ENCODE measurements at places on chromosomes 13 and 19. TPM values are rescaled to one million over a fixed set of nuclear protein-coding genes. Genes with fewer than 3 reads are reported as not detected.

- DNase-seq: no peak
These were observed 26.3 kb upstream of the ZNF83 start for GRCh38 chr19:52664461-52664860.

Gene FLT3LG
- total RNA-seq: 1.9 TPM

- DNase-seq: no peak
These were observed 61.9 kb downstream of the WASF3 start for GRCh38 chr13:26619358-26619757.

GRCh38 chr13:52179925-52180324, 20.5 kb upstream of the NEK3 start:
- DNase-seq: no peak

Gene FREM2
- total RNA-seq: not detected

Gene PSG11
- 0.13 TPM for total RNA-seq
